ENCODE measurements at places on chromosomes 1 and 21. TPM values are rescaled to one million over a fixed set of nuclear protein-coding genes. Genes with fewer than 3 reads are reported as not detected.

LAX1 gene
- 0.37 TPM for total RNA-seq

PPIAL4G gene
- total RNA-seq = not detected

WNT2B gene
- total RNA-seq = 2.0 TPM

KLF17 gene
- total RNA-seq = not detected

SHISA4 gene
- 129 TPM for total RNA-seq

LMO4 gene
- 49.2 TPM for total RNA-seq

PDZK1 gene
- total RNA-seq = not detected

SLC25A33 gene
- total RNA-seq = 3.8 TPM

C1orf94 gene
- not detected for total RNA-seq

FCAMR gene
- total RNA-seq = not detected

HSD11B1 gene
- total RNA-seq = 2.8 TPM

ORC1 gene
- 0.32 TPM for total RNA-seq

OR6Y1 gene
- total RNA-seq = not detected

CADM3 gene
- 4.8 TPM for total RNA-seq

FNDC10 gene
- 3.6 TPM for total RNA-seq

TAS1R1 gene
- total RNA-seq = not detected

Data from left ventricle myocardium superior (tissue), 1 donor.